ENCODE measurements at places on chromosomes 1 and 21.

DNA sequence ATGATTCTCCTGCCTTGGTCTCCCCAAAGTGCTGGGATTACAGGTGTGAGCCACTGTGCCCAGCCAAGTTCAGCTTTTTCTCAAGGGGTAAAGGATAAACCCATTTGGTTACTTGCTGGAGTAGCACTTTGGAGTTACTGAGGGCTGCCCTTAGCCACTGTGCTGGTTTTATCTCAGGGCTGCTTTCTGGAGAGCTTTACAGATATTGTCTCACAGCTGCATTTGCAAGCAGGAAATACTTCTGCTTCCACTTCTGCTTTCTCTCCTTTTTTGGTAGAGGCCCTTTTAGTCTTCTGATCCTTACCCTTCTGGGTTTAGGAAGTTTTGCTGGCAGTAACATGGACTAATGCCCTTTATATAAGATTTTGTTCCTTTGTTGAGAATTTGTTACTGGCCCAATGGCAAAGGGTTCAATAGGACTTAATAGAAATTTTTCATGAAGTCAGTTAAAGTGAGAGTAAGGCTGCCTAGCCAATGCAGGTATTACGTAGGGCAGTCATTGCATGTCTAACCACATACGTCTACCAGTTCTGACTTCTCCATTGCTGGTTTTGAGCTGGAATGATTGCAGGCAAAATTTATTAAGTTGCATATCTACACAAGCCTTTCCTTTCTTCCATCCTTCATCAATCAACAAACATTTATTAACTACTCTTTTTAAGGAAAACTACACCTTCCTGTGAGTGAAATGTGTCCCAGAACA is 24.4 kb downstream of the CAP1 start:
- DNase-seq: no peak

DNA sequence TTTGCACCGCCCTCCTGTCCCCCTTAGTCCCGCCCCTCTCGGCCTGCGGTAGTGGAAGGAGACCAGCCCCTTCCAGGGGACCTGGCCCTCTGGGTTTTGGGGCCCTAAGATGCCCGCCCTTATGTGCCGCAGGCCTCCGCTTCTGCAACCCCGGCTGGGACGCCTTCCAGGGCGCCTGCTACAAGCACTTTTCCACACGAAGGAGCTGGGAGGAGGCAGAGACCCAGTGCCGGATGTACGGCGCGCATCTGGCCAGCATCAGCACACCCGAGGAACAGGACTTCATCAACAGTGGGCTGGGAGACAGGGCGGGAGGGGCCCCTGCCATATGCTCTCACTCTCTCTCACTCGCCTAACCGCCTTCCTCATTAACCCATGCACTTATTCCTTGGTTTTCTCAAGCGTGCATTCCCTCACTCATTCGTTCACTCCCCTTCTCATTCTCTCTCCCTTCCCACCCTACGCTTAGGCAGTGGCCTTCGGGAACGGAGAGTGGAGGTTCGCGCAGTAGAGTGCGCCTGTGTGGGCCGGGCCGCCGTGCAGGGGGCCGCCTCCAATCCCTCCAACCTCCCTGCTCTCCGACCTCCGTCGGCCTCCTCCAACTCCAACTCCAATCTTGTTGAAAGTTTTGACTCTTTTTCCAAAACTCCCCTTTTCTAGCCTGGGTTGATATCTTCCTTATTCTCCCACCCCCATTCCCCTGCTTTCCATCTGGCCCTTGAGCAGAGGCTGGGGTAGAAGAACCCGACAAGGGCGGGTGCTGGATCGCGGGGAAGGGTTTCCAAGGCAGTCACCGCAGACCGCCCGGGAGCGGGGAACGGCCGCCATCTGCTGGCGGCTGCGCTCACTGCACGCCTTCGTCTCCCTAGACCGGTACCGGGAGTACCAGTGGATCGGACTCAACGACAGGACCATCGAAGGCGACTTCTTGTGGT is 15.2 kb downstream of the BCAN start:
- peak; percentile 35 for DNase-seq

DNA sequence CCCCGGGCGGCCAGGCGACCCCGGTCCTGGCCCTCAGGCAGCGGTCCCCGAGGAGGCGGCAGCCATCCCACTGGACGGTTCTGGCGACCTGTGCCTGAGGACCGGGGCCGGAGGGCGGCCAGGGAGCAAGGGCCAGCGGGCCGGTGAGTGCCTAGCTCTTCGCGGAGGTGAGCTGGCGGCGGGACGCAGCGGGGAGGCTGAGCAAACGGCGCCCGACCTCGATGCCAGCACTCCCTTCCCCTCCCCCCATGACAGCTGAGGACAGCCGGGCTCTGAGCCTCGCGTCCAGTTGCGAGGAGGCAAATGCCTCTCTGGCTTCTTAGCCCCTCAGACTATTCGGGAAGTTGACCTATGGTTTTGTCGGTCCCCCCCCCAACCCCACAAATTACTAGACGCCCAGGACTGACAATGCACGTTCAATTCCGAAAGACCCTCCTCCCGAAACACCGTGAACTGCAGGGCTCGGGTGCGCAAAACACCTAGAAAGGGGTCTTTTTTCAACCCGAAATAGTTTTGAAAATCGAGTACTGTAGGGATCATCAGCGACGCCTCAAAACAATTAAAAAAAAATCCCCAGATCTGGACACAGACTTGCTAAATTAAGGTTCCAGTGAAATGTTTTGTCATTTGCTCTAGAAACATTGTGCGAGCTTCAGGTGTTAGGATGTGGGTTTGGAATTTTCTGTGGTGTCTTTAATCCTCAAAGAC is 8.3 kb downstream of the CDKN2C start:
- DNase-seq: no peak

DNA sequence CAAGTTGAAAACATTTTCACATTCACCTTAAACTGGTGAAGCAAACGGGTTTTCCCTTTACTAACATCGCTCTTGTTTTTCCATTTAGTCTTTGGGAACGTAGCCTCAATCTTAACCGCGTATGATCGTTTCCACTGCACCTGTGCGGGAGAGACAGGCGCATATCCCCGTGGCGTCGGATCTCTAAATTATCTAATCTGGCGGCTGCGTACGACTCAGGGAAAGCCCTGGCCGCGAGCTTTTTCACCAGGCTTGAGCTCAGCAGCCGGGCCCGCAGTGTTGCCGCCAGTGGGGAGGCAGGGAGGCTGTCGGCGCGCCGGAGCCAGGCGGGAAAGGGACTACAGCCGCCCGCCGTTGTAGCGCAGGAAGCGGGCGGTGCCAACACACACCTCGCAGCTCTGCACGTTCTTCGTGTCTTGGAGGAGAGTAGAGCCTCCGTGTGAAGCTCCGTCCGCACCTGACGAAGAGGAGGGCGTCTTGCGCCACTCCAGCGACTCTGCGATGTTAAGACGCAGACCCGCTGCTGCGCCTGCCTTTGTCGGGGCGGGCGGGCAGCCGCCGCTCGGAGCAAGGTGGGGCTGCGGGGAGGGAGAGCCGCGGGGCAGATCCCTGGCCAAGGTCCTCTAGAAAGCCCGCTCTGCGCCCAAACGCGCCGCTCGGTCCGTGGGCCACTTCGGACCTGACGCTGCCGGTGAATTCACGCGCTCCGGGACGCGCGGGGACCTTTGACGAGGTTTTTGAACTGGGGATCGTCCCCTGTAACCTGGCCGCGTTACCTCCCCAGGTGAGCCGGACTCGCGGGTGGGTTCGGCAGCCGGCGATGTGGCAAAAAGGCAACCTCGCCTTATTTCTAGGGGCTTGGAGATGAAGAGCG is 18.5 kb upstream of the TBX15 start:
- DNase-seq: no peak

DNA sequence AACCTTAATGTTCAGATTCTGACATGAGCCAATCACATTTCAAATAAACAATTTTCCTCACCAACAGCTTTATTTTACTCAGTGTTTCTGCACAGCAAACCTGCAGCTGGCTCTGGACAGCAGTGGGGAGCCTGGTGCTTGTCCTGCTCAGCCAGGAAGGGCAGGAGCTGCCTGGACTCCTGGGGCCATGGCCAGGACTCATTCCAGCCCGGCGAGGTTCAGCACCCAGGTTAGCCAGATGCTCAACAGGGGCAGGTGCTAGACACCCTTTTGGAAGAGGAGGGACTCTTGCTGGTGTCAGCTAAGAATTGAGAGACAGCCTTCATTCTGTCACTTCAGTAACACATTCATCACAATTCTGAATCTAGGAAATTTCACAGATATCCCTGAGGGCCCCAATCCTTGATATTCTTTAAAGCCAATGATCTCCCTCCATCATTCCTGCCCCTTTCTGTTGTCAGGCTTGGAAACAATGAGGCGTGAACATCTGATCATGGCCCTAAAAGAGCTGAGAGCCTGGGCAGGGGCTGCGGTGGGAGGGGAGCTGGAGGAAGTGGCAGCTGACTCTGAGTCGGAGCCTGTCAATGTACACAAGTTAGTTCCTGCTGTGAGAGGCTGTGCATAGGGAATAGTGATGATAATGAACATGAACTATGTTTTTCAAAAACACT is 251.3 kb downstream of the SDCCAG8 start:
- no peak for DNase-seq

DNA sequence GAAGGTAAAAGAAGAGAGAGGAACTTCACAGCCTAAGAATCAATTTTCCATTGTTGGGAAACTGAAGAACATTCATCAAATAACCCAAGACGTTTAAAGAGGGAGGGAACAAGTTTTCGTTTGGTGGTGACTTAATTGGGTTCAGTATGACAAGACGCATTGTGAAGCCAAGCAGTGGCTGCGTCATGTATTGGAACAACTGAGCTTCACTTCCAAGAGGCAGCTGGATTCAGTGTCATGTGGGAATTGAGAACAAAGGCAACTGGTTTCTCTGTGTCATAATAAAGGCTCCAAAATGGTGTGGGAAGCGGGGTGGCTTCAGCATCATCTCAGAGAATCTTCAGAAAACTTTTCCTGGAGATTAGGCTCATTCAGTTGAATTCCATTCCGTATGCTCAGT is 29.8 kb upstream of the RC3H1 start:
- no peak for DNase-seq
